ENCODE measurements at places on chromosomes 3 and 15.
A peak's percentile ranks its signal among the peaks of the same experiment; 100 is the strongest.

DNA sequence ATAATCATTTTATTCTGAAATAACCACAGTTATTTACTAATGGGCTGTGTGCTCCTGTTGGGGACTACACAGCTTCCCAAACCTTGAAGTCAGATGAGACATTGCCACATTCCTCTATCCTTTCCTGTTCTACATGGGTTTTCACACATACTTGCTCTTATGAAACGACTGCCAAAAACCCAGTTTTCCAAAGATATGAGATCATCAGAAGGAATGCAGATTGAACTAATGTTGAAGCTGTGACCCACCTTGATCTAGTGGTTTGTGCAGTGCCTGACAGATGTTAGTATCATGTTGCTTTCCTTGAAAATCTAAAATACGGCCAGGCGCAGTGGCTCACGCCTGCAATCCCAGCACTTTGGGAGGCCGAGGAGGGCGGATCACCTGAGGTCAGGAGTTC, 144.6 kb downstream of the VGLL4 start:
- H3K36me3 ChIP-seq = no peaks in the 10 kb centered on the region
- H3K27me3 ChIP-seq = no peaks in the 10 kb centered on the region
- no peak overlapping the region for H3K27ac ChIP-seq
- H3K4me1 ChIP-seq = peaks cover 2% of the 10 kb centered on the region

DNA sequence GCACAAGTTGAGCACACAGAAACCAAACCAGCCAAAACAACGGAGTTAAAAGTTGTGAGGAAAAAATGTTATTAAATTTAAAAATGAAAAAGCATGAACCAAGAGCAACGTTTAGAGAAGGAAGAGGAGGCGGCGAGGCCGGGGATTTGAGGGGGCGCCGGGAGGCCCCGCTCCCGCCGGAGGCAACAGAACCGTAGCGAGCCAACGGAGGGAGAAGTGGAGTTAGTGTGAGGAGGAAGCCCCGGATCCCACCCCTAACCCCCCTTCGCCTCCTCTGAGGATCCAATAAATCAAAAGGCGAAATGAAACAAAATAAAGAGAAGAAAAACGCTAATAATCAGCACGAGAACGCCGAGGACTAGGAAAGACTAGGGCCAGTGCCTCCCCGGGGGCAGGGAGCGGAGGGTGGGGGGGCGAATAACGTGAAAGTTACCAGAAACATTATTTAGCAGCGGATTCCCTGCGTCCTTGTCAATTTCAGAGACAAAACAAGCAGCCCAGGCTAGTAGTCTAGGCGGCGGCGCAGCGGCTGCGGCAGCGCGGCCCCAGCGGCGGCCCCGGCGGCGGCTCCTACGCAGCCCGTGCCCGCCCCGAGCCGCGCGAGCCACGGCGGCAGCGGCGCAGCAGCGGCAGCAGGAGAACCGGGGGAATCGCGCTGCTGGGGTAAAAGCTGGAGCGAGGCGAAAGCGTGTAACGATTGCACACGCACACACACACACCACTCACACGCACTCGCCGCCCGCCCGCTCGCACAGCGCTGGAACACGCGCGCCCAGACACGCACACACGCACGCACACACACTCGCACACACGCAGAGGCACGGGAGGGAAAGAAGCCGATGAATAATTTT, 1.7 kb downstream of the MEIS2 start:
- peaks cover 71% of the 10 kb centered on the region for H3K27me3 ChIP-seq
- peaks cover 36% of the 10 kb centered on the region for H3K4me1 ChIP-seq
- DNase-seq = no peak

GRCh38 chr15:75178171-75178937, 23.3 kb upstream of the C15orf39 start:
- H3K4me3 ChIP-seq = peak overlapping the region; percentile 12
- no peaks in the 10 kb centered on the region for H3K36me3 ChIP-seq
- DNase-seq = no peak
- H3K27me3 ChIP-seq = peaks cover 50% of the 10 kb centered on the region

DNA sequence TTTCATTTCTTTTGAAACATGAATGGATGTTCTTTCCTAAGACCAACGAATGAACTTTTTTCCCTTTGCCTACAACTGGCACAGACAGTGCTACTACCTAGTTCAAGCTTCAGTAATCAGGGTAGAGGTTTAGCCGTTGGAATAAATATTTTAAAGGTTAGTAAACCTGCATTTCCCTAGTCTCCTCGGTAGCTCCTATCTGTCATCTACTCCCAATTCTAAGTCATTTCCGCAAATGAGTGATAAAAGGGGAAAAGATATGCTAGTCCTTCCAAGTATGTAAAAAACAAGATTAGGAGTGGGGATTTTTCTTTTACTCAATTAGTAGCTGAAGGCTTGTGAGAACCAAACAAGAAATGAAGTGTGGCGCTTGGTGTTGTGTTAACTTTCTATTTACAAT, 15.2 kb downstream of the SLTM start:
- no peak for DNase-seq
- H3K27ac ChIP-seq = no peak overlapping the region
- H3K4me3 ChIP-seq = no peak overlapping the region
- H3K4me1 ChIP-seq = peaks cover 22% of the 10 kb centered on the region

- no peak overlapping the region for H3K4me3 ChIP-seq
- H3K27me3 ChIP-seq = peaks cover 28% of the 10 kb centered on the region
- H3K36me3 ChIP-seq = peaks cover 3% of the 10 kb centered on the region
- no peaks in the 10 kb centered on the region for H3K4me1 ChIP-seq
Observed at GRCh38 chr15:101541501-101542292, 52.2 kb upstream of the PCSK6 start.

GRCh38 chr3:44932271-44932670, 43.7 kb downstream of the ZDHHC3 start:
- no peaks in the 10 kb centered on the region for H3K27me3 ChIP-seq
- DNase-seq = no peak
- H3K4me3 ChIP-seq = no peak overlapping the region
- peaks cover 4% of the 10 kb centered on the region for H3K36me3 ChIP-seq
- H3K4me1 ChIP-seq = peaks cover 7% of the 10 kb centered on the region

GRCh38 chr15:38624244-38625205, 59.9 kb upstream of the RASGRP1 start:
- H3K27ac ChIP-seq = no peak overlapping the region
- DNase-seq = no peak
- H3K27me3 ChIP-seq = no peaks in the 10 kb centered on the region
- H3K36me3 ChIP-seq = peaks cover 2% of the 10 kb centered on the region
- H3K4me1 ChIP-seq = peaks cover 20% of the 10 kb centered on the region

DNA sequence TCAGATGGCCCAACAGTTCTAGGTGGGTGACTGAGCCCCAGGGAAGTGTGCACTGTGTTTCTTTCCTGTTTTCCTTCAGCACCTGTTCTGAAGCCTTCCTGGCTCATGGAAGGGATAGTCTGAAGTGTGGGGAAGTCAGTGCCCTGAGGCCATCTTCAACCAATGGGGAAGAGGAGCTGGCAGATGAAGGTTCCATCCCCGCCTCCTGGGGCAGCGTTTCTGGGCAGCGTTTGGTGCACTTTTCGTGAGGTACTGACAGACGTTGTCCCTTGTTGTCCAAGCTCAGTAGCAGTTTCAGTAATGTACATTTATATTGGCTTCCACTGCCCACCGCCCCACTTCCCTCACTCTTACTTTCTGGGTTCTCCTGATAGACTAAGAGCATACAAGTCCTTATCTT, 42.6 kb upstream of the SLC25A26 start:
- H3K27ac ChIP-seq = no peak overlapping the region
- peaks cover 14% of the 10 kb centered on the region for H3K27me3 ChIP-seq
- H3K36me3 ChIP-seq = no peaks in the 10 kb centered on the region

- peak overlapping the region; percentile 39 for H3K4me3 ChIP-seq
- peaks cover 9% of the 10 kb centered on the region for H3K4me1 ChIP-seq
- peaks cover 10% of the 10 kb centered on the region for H3K36me3 ChIP-seq
Observed at GRCh38 chr3:183255348-183255730, 2.3 kb downstream of the B3GNT5 start.

- no peaks in the 10 kb centered on the region for H3K36me3 ChIP-seq
- DNase-seq = no peak
- no peak overlapping the region for H3K4me3 ChIP-seq
- no peak overlapping the region for H3K27ac ChIP-seq
- no peaks in the 10 kb centered on the region for H3K27me3 ChIP-seq
Observed at GRCh38 chr3:117047951-117048705, 338.5 kb downstream of the TUSC7 start.

DNA sequence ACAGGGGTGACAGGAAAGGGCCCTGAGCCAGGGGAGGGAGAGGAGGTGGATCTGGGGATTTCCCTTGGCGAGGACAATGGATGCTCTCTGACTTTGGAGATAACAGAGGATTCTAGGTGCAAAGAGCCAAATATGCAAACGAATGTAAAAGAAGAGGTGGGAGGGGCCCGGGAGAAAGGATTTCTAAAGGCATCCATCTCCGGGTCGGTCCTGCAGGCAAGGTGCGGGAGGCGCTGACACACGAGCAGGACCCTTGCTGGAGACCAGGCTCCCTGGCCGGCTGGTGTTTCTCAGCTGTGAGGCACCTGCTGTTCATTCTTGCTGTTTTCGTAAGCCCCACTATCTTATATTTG, 115.2 kb upstream of the TLE3 start:
- no peak overlapping the region for H3K4me3 ChIP-seq
- H3K27me3 ChIP-seq = peaks cover 16% of the 10 kb centered on the region
- no peak for DNase-seq
- peaks cover 6% of the 10 kb centered on the region for H3K4me1 ChIP-seq
- H3K27ac ChIP-seq = no peak overlapping the region
- H3K36me3 ChIP-seq = peaks cover 3% of the 10 kb centered on the region

GRCh38 chr15:87523516-87523915, 733.0 kb downstream of the NTRK3 start:
- no peak for DNase-seq
- H3K27me3 ChIP-seq = no peaks in the 10 kb centered on the region
- H3K27ac ChIP-seq = no peak overlapping the region
- no peaks in the 10 kb centered on the region for H3K4me1 ChIP-seq
- no peaks in the 10 kb centered on the region for H3K36me3 ChIP-seq

DNA sequence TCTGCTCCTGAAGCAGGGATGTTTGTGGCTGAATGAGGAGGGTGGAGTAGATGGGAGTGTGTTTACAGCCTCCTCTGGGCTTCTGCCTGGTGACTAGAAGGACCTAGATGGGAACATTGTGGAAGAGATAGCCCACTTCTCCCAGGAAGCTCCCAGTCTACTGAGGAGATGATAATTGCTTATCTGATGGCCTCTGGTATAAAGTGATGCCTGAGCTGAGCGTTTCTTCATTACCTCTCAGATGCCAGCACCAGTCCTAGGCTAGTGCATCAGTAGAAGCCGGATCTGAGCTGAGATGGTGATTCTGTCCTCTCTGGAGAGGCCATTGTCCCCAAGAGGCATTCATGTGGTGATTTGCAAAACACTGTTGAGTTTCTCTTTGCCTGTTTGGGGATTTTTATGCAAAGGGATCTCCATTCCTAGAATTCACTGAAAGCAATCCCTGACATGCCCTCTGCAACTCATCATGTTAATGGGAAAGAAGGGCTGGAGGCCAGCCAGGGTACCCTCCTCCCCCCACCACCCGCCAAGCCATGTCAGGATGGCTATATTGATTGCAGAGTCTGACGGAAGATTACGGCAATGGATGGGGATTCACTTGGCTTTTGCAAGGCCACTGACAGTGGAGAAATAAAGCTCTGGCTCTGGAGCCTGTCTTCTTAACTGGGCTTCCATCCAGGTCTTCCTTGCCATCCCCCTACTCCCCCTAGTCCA, 166.4 kb upstream of the ROPN1 start:
- H3K4me1 ChIP-seq = no peaks in the 10 kb centered on the region
- H3K27me3 ChIP-seq = peaks cover 28% of the 10 kb centered on the region
- H3K4me3 ChIP-seq = no peak overlapping the region

DNA sequence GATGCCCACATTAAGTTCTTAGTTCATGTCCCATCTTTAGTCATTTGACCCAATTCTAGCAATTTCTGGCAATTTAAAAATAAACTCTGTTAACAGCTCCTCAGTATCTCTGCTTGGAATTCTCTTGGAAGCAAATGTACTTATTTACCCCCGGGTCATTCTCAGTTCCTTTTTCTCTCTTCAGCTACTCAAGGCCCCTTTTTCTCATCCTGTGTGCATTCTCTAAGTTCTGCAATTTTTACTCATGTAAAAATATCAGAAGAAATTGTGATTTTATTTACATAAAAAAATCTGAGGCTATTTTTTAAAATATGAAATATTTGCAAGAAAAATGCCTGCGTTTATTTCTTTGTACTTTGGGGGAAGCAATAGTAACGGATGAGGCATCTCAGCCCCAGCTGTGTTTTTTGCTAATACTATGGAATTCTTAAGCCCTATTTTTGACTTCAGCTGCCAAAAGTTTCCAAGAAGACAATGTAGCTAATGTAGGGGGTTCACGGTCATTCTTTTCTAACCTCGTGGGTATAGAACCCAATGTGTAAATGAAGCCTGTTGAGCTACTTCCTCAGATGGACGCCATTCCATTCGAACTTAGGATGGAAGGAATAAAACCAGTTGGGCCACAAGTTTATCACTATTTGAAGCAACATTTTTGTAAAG, 20.0 kb downstream of the CERS3 start:
- H3K27ac ChIP-seq = no peak overlapping the region
- no peaks in the 10 kb centered on the region for H3K27me3 ChIP-seq
- no peaks in the 10 kb centered on the region for H3K4me1 ChIP-seq
- no peak overlapping the region for H3K4me3 ChIP-seq
- DNase-seq = no peak

DNA sequence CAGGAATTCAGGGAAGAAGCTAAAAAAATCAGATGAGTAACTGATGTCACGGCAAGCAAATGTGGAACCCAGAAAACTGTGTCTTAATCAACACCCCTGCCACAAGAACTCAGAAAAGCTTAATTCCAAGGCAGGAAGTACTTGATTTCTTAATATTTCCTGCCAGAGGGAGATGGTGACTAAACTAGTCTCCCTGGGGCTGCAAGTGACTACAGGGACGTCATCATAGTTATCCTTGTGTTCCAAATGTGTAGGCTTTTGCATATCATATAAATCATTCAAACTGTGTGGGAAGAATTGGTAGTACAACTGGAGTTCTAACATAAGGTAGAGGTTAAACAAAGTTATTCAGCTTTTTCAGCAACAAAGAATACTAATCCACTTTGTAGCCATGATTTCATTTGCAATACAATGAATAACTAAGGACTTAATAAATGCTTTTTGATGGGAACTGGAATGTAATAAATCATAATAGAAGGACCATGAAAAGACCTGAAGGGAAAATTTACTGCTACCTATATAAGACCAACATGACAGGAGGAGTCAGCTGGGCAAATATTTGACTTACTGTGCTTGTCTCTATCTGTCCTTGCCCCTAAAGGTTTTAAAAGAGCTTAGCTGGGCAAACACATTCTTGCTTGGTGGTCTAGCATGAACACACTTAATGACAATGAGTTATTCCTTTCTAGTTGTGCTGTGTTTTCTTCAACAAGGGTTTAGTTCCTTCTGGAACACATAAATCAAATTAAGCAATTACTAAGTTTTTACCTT, 76.0 kb upstream of the NECTIN3 start:
- H3K27ac ChIP-seq = no peak overlapping the region
- DNase-seq = no peak
- no peak overlapping the region for H3K4me3 ChIP-seq
- no peaks in the 10 kb centered on the region for H3K27me3 ChIP-seq

- no peaks in the 10 kb centered on the region for H3K27me3 ChIP-seq
- DNase-seq = no peak
- no peak overlapping the region for H3K4me3 ChIP-seq
- no peaks in the 10 kb centered on the region for H3K36me3 ChIP-seq
- no peaks in the 10 kb centered on the region for H3K4me1 ChIP-seq
- no peak overlapping the region for H3K27ac ChIP-seq
Observed at GRCh38 chr3:192122832-192123594, 604.3 kb downstream of the FGF12 start.
